ENCODE measurements at places on chromosomes 13 and 19.

- DNase-seq = no peak
These were observed 1294.3 kb upstream of the ATXN8OS start for GRCh38 chr13:68813180-68813796.

DNA sequence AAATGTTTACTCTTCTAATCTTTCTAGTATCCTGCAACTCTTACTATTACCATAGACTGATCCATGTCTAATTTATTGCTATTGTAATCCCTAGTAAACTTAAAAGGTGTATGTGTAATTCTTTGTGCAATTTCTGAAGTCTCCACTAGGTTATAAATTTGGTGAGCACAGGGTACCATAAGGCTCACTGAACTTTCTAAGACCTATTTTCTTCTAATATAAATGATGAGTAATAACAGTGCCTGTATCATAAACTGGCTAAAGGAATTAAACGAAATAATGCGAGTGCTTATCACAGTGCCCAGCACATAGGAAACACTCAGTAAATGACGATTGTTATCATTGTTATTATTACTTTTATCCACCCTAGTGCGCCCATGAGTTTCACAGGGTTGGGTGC, 119.1 kb downstream of the KLF12 start:
- DNase-seq = no peak

- DNase-seq = peak; percentile 47
These were observed at the start of gene PCCA for GRCh38 chr13:100088644-100089464. Gene PCCA (plus strand): TSS chr13:100089093. CDS start chr13:100089121, 28 bp downstream.

GRCh38 chr13:50672025-50672424, 171.5 kb downstream of the DLEU7 start:
- no peak for DNase-seq

DNA sequence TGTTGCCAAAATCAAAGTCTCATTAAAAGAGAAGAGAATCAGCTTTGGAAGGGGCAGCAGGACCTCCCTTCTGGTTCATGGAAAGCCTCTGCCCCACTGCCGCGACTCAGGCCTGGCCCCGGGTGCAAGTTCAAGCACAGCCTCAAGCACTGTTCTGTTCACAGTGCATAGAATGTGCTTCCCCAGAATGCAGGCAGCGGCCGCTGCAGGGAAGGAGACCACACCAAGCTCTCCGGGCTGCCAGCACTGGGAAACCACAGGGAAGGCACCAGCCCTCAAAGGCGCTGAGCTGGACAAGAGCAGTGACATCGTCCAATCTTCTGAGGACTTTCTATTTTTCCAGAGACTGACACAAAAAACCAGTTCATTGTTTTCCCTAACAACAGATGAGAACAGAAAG, 55.5 kb downstream of the CRYL1 start:
- DNase-seq = no peak

GRCh38 chr13:80830431-80830830, 489.5 kb upstream of the SPRY2 start:
- no peak for DNase-seq

DNA sequence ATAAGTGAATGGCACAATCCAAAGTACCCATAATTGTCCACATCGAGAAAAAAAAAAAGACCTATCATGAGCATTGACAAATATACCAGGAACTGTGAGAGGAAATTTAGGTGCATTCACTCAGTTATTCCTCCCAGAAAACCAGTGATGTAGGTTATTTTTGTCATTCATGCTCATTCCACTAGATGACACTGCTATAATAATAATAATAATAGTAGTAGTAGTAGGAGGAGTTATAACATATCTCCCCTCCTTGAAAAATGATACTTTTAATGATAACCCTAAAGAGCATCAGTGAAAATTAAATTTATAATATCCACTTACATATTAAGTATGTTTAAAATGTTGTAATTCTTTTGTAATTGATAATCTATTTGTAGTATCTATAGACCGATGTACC, 463.9 kb upstream of the MIR17HG start:
- no peak for DNase-seq

GRCh38 chr19:36460046-36460445, 29.3 kb downstream of the ZNF566 start:
- DNase-seq = no peak

DNA sequence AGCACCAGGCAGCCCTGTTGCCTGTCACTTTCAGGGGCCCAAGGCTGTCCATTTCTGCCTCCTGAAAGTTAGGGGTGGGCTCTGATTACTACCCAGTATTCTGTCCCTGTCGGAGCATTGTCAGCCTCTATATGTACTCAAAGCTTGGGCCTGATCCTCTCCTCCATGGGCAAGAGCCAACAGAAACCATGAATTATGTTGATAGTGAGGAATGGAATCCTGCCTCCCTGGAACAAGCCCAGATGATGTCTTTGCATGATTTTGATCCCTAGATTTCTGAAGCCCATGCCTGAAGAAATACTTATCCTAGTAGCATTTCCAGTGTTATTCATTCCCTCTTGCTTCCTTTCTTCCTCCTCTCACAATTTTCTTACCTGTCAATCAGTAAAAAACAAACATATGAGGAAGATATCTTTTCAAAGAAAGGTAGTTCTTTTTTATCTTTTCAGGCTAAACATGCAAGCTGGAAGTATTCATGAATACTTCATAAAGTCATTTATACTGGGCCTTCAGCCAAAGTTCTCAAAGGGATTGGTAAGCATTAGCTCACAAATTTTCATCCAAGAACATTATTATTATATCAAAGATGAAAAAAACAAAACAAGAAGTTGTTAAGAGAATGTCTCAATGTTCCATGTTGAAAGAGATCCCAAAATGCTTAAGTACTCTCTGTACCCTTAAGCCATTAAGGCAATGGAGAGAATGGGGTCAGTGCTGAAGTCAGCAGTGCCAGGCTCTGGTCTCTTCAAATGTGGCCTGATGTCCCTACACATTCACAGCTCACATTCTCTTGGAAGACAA, 171.7 kb downstream of the NHLRC3 start:
- DNase-seq = no peak

DNA sequence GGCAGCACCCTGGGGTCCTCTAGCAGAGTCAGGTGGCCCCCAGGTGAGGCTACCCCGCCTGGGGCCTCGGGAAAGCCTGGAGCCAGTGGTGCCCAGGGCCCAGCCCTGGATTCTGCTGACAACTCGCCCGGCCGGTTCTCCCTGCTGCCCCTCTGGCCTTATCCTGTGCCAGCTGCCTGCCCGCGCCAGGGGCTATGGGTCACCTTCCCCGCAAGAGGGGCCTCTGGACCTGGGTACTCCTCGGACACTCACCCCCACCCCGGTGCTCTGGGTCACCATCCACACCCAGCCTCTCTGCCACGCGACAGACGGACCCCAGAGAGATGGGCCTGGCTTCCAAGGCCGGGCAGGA, 24.0 kb downstream of the ZBTB7A start:
- no peak for DNase-seq

DNA sequence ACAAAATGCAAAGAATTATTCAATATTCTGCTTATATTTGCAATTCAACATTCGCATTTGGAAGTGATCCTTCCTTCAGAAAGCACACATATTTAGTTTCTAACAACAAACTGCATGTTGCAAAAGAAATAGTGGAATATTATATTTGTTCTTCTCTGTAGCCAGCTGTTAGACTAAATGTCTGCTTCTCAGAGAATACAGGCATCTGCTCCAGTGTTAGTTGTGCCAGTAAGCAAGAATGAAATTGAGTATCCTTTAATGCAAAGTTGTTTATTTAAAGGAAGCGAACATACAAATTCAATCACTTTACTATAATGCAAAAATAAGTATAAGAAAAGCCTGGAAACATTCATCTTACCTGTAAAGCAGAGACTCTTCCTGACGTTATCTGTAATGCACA, 663 bp downstream of the SLITRK6 start:
- no peak for DNase-seq

- no peak for DNase-seq
These were observed 169.3 kb downstream of the COL4A1 start for GRCh38 chr13:110137680-110138009.

DNA sequence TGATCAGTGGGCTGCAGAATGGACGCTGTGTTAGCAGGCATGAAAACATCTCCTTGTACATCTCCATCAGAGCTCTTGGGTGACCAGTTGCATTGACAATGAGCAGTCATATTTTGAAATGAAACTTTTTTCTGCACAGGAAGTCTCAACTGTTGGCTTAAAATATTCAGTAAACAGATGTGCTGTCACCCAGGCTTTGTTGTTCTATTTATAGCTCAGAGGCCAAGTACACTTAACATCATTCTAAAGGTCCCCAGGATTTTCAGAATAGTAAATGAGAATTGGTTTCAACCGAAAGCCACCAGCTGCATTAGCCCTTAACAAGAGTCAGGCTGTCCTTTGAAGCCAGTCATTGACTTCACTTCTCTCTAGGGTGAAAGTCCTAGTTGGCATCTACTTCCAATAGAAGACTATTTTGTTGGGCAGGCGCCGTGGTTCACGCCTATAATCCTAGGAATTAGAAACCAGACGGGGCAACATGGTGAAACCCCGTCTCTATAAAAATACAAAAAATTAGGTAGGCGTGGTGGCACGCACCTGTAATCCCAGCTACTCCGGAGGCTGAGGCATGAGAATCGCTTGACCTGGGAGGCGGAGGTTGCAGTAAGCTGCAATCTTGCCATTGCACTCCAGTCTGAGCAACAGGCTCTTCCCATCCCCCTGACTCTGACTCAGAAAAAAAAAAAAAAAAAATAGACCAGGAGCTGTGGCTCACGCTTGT, 7.9 kb upstream of the PDE4A start:
- no peak for DNase-seq

- DNase-seq = no peak
These were observed 8.8 kb downstream of the PALM3 start for GRCh38 chr19:14053032-14053431.

- DNase-seq = no peak
These were observed 186.8 kb downstream of the PRR20E start for GRCh38 chr13:57353831-57354230.

GRCh38 chr13:48909056-48909389, 66.7 kb upstream of the FNDC3A start:
- no peak for DNase-seq

DNA sequence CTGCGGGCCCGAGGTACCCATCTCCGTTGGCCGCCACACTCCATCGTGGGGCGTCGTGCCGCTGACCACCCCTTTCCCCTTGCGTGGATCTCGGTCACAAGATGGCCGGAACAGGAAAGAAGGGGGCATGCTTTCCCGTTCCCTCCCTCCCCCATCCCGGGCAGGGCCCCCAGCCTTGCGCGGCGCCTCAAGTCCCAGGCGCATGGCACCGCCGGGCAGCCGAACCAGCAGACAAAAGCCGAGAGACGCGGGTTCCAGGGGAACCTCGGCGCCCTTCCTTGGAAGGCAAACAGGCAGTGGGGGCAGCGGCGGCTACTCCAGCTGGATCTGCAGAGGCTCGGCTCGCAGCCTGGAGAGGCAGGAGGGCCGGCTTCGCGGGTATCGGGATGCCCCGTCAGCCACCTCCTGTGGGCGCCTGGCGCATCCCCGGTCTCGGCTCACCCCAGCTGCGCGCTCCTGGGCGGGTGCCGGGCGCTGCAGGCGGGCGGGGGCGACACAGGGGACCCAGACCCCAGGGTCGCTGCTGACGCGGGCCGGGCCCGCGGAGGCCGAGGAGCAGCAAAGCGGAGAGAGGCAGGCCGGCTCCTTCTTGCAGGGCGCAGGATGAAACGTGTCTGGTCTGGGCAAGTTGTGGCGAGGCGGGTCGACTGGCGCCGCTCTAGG, 439 bp downstream of the DZIP1 start:
- DNase-seq = no peak

DNA sequence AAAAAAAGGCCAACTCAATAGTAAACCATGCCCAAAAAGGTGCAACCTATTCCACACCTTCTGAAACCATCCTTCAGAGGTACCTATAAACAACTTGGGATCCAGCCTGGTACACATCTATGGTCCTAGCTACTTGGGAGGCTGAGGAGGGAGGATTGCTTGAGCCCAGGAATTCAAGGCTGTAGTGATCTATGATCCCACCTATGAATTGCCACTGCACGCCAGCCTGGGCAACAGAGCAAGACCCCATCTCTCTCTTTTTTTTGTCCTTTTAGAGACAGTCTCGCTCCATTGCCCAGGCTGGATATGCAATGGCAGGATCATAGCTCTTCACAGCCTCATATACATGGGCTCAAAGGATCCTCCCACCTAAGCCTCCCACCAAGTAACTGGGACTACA, 26.0 kb downstream of the ZSWIM4 start:
- DNase-seq = no peak

- DNase-seq = peak; percentile 20
These were observed 568 bp downstream of the POLR2I start for GRCh38 chr19:36113894-36114720.

DNA sequence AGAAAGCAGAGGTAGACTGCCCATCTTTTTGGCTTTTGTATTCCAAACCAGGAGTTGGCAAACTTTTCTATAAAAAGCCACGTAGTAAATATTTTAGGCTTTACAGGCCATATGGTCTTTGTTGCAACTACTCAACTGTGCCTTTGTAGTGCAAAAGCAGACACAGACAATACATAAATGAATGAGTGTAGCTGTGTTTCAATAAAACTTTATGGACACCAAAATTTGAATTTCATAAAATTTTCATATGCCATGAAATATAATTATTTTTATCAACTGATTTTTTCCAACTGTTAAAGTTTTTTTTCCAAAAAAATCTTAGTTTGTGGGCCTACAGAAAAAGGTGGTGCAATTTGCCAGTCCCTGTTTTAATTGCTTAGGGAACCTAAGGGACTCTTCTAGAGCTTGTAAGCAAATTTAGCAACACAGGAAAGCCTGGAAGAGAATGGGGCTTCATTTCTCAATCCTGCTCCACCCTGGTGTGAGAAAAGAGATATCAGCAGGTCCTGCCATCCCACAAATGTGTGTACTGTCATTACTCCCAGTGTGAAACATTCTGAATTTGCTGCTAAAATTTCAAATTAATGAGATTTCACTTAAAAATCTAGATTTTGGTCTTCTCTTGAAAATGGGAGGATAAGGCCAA, 194.2 kb downstream of the RGCC start:
- DNase-seq = no peak

- DNase-seq = peak; percentile 76
These were observed 1.2 kb downstream of the APLP1 start for GRCh38 chr19:35869327-35870123.

GRCh38 chr13:31051999-31052398, 109.7 kb downstream of the HSPH1 start:
- no peak for DNase-seq

DNA sequence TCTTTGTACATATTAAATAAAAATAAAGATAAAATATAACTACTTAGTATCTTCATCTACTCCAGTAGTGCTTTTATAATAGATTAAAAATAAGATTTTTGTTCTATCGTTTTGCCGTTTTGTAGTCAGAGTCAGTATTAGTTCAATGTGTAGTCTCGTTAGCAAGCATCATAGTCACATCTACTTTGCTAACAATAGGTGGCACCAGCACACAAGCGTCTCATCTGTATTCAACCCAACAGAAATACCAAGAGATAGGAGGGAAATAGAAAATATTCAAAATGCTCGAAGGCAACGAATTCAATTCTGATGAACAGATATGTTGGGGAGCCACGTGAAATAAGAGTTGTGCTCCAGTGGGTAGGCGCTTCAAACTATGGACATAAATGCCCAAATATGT, 21.4 kb upstream of the MICU2 start:
- DNase-seq = no peak

DNA sequence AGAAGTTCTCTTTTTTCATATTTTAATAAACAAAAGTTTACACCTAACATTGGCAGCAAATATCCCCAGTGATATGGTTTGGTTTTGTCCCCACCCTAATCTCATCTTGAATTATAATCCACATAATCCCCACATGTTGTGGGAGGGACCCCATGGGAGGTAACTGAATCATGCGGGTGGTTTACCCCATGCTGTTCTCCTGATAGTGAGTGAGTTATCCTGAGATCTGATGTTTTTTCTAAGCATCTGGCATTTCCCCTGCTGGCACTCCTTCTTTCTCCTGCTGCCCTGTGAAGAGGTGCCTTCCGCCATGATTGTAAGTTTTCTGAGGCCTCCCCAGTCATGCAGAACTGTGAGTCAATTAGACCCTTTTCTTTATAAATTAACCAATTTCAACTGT, 214.7 kb downstream of the SLITRK1 start:
- no peak for DNase-seq
